ENCODE measurements at places on chromosomes 5 and 9. TPM values are rescaled to one million over a fixed set of nuclear protein-coding genes. Genes with fewer than 3 reads are reported as not detected.
A peak's percentile ranks its signal among the peaks of the same experiment; 100 is the strongest.

DNA sequence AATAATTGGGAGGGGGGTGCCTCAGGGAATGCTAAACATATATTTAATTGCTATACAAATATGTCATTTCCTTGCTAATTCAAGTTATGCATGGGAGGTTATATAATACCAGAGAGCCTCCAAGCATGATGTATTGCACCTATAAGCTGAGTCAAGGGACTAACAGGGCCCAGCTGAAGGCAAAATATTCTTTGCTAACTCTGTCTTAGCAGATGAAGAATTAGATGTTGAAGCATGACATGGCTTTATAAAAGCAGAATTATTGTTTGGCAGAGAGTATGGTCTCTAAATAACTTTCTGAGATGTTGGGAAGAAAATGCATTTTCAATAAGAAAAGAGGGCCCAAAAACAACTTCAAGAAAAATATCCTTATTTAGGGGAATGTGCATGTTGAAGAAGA is 60.4 kb downstream of the SGCD start:
- DNase-seq: no peak

GRCh38 chr9:124357721-124358361 is 57.4 kb downstream of the PSMB7 start:
- no peak for DNase-seq

- no peak for DNase-seq
Observed at GRCh38 chr5:73314395-73315257, 134.0 kb downstream of the FOXD1 start.

- no peak for DNase-seq
Observed at GRCh38 chr5:178182158-178182876, 4.9 kb downstream of the GMCL2 start.

Gene IL17B
- total RNA-seq: not detected

Gene DRD1
- 0.05 TPM for total RNA-seq

DNA sequence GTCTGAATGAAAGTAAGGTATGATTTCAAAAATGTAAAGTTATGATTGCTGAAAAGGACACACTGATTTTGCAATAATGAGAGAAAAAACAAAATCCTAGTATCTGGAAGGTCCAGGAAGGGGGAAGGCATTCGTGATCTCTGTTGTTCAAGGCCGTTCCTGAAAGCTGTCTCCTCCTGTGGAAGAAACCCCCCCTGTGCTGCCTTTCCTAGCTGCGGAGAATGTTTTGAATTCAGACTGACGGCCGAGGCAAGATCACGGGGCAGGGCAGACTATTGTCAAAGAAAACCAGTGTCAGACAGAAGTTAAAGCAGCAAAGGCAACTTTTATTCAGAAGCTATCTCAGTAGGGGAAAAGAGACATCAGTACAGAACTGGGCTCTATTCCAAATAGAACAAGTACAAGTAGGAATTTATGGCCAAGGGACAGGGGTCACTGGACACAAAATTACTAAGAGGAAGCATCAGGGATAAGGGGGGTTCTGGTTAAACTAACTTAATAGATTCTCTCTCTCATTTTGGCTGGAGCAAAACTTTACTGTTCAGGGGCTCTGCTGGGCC is 61.9 kb upstream of the IGFBPL1 start:
- no peak for DNase-seq

Gene FST
- 1.9 TPM for total RNA-seq

Gene STK32A
- 0.92 TPM for total RNA-seq

- DNase-seq: no peak
Observed at GRCh38 chr9:109161471-109161870, 5.6 kb downstream of the FRRS1L start.

- no peak for DNase-seq
Observed at GRCh38 chr5:21164425-21164824, 1176.4 kb upstream of the CDH18 start.

DNA sequence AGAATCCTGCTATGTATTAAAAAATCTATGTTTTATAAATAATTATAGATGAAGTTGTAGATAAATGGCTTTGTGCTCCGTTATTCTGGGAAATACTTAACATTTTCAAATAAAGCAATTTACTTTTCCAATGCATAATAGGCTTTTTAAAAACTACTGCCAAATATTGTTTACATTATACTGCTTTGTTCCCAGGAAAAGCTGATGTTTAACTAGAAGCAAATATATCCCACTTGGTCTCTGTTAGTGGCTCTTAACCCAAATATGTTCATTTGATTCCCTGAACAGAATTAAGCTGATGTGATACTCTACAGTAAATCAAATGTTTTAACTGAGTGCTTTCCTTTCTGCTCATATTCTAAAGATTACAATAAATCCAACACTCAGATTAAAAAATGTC is 326.3 kb downstream of the SLCO4C1 start:
- no peak for DNase-seq

DNA sequence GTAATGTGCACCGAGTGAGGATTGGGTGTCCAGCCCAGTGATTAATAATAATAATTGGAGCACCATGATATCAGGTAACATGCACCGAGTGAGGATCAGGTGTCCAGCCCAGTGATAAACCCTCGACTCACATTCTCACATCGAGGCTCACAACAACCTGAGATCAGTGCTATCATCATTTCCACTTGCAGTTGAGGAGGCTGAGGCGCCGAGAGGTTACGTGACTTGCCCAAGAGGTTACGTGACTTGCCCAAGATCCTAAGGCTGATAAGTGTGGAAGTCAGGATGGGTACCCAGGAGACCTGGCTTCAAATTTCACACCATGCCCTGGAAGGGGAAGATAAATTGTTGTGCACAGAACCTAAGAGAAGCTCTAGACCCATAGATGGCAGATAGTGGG is 189.4 kb downstream of the MED10 start:
- no peak for DNase-seq

Gene SLC44A1
- 22.6 TPM for total RNA-seq

GRCh38 chr5:134127376-134127861 is 12.9 kb downstream of the TCF7 start:
- no peak for DNase-seq

GRCh38 chr9:35436933-35437332 is 53.0 kb upstream of the RUSC2 start:
- no peak for DNase-seq

DNA sequence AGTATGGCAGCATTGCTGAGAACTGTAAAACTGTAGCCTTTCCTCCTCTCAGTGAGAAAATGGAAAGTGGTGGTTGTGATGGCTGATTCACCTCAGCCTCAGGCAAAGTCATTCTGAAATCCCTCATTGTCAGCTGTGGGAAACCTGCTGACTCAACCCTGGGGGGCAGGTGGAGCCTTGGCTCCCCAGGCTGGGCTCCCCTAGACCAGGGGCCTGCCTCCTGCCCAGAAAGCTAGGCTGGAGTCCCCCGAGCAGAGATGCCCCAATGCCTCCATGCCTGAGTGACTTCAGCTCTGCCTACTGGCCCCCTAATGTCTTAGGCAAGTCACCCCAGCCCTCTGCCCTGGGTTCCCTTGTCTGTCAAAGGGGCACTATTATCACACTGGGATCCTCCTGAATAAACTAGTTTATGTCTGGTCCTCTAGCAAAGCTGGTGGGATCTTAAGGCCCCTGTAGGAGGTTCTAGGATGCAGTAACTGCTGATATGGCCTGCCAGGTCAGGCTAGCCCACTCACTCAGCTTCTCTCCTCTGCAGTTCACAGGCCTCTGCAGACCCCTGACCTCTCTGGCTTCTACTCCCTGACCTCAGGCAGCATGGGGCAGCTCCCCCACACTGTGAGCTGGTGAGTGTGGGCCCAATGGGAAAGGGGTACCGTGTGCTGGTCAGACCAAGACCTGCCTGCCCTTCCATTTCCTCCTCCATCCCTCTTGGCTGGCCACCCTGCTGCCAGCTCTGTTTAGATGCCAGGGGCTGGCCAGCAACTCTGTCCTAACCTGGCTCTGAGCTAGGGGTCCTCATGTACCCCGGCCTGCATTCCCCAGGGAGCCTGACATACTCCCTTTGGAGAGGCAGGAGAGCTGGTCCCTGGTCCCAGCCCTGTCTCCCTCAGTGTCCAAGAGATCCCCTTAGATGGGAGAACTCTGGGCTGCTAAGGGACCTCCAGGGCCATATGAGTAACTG is 24.2 kb downstream of the TCF7 start:
- peak; percentile 35 for DNase-seq

- no peak for DNase-seq
Observed at GRCh38 chr5:94699562-94699961, 81.1 kb downstream of the SLF1 start.

DNA sequence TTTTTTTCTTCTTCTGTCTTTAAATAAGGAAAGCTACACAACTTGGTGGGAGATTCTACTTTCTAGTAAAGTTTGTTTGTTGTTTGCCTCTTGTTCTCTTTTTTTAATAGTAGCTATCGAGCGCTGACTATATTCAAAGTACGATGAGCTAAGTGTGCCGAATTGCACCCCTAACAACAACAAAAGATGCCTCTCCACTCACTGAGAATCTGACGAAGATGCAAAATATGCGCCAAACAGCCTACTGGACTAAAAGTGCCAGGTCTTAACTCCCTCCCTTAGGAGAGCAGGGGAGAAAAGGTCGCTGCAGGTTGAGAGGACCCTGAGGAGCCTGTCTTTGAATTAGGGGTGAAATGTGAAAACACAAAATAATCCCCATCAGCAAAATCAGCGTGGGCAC is 713.8 kb upstream of the WWC1 start:
- DNase-seq: no peak

Gene NR2F1
- total RNA-seq: 0.73 TPM

GRCh38 chr9:125746017-125746773 is 978 bp upstream of the PBX3 start:
- DNase-seq: peak; percentile 98

DNA sequence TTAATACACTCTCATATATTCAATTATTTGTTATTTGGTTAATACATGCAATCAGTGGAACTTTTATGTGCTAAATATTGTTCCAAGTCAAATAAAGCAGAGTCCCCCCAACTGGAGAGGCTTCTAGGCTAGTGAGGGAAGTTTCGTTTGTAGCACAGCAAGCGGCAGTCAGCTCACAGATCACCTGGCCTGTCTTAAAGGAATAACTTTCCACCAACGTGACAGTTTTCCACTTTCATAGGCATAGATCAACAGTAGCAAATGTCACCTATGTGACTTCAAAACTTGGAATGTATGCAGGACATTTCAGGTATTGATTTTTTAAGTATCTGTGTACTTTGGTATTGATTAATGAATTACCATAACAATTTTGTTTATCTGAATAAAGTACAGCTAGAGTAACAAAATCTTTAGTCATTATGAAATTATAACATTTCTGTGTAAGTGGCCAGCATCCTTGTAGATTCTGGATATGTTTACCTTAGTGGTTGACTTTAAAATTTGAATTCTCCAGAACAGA is 129.7 kb upstream of the VCAN start:
- no peak for DNase-seq

DNA sequence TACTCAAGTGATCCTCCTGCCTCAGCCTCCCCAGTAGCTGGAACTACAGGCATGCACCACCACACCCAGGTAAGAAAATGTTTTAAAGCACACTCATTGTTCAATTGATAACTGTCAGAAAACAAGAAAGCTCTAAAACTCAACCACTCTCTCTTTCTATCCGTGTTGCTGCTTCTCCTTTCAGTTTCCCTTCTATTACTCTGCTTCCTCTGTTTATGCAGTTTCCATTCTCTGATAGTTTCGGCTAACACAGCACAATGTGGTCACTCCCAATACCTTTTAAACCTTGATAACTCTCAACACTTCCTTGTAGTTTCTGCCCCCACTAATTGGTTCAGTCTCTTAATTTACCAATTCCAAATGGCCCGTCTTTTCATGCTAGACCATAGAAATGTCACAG is 59.2 kb upstream of the NR4A3 start:
- DNase-seq: no peak

Gene PCSK1
- total RNA-seq: 0.27 TPM

Gene IFNB1
- total RNA-seq: not detected

- no peak for DNase-seq
Observed at GRCh38 chr5:136114414-136115125, 18.1 kb upstream of the SMAD5 start.

Gene C9orf153
- total RNA-seq: not detected

DNA sequence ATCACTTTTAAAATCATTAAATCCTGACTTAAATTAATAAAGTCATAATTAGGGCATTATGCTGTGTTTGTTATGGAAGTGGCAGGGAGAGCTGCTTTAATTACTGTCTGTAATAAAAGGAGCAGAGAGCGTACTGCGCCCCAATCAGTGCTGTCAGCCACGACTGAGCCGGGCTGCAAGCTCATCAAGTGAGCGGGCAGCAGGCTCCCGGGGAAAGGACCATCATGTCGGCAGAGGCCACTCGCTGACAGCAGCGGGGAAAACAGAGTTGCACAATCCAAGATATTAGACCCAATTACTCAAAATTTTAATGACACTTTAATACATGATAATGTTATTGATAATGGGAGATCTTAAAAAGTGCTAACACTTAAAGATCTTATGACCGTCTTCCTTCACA is 181.6 kb downstream of the AP3B1 start:
- no peak for DNase-seq

Gene RASA1
- 19.2 TPM for total RNA-seq

DNA sequence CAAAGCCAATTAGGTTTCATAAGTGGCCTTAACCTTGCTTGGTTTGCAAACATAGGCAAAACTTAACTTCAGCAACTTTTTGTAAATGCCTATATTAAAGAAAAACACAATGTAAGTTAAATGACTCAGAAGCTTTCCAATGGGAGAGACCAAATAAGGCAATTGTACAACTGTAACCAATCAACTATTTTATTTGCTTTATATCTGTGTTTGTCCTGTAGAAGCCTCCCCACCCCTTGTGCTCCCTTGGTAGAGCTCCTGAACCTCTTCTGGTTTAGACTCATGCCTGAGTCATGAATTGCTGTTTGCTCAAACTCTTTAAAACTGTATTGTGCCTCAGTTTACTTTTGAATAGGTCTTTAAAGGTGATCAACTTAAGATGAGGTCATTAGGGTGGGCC is 3.0 kb upstream of the C1QTNF3 start:
- DNase-seq: no peak

DNA sequence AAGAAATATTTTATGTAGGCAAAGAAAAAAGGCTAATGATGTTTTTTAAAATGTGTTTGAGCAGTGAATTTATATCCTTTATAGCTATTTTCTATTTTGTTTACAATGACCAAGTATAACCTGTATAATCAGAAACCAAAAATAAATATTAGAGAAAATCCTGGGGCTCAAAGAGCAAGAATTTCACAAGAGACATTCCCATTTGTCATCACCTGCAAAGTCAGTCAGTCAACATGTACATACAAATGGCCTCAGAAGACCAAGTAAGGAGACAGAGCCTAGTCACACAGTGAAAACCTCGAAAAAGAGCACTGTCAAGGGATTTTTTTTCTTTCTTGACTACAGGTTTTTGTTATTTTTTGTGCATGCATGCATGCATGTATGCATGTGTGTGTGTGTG is 231.4 kb downstream of the GLIS3 start:
- DNase-seq: no peak
